Stimulated activated CD8-positive, alpha-beta memory T cell treated with anti-CD3 and anti-CD28 coated beads, Interleukin-4, amount 100 ng/mL, for 1 hour (primary cell): ENCODE measurements at places on chromosomes 7 and 10.

DNA sequence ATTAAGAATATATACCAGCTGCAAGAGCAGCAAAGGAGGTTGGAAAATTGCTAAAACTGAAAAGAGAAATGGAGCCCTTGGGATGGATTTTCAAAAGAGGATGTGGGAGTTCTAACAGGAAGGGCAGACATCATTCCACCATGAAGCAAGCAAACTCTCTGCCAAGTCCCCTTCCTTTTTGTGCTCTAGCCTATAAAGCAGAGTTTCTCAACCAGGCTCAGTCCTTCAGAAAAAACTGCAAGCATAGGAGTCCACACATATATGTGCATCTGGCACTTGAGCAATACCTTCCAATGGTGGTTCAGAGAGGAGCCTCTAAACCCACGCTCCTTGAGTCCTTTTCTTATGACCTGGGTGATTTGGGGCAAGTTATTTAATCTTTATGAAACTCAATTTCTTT, 98.6 kb upstream of the MKX start:
- no peak for DNase-seq

DNA sequence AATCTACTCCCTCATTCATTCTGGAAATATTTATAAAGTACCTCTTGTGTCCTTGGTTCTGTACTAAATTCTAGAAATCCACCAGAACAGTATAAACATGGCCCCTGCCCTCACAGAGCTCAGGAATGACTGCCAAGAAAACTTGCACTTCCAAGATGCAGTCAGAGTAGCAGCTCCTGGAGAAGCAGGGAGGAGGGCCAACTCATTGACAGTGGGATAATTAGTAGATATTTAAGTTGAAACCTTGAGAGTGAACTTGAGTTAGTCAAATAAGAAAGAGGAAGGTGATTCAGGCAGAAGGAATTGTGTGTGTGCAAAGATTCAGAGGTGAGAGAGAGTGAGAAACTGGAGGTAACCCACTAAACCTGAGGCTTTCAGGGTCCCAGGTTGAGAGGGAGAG, 182.2 kb upstream of the INHBA start:
- no peak for DNase-seq

DNA sequence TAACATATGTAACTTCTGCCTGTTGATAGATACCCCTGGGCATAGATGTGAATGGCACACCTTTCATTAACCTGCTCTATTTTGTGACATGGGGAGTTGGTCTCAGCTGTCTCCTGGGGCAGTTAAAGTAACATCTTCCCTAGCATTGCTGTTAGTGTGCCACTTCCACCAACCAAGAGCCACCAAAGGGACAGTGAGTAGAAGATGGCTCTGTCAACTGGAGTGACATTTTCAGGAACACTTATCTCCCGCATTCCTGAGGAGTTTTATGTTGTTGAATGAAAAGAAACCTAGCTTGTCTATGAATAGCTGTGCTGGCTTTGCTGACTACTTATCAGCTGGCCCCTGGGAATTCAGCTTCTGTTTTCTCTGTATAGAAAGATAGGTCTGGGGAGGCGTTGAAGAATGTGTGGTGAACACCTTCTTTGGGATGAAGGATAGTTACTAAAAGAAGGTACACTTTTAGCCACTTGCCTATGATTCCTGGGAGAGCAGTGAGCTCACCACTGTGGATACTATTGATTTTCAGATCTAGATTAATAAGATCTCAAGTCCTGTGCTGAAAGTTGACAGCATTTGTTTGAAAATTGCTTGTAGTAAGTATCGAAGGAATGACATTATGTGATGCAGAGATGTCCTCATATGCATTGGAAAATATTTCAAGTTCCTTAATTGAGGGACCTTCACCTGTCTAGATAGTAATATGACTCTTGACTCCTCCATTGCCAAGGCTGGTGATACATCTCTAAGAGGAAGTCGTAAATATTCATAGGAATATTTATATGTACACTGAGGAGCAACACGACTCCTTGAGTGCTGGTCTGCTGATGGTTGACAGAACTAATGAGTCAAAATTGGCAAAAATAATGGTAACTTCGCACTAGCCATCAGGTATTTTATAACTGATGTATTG, 7.6 kb downstream of the STARD3NL start:
- no peak for DNase-seq

- DNase-seq = no peak
Observed at GRCh38 chr10:98293550-98294269, 25.7 kb upstream of the LOXL4 start.

GRCh38 chr7:22332461-22332870, 24.5 kb downstream of the RAPGEF5 start:
- DNase-seq = no peak

- no peak for DNase-seq
Observed at GRCh38 chr10:22560096-22560912, 154.1 kb downstream of the PIP4K2A start.

GRCh38 chr7:105799677-105800076, 76.7 kb downstream of the ATXN7L1 start:
- no peak for DNase-seq

GRCh38 chr10:120749072-120749471, 102.1 kb upstream of the WDR11 start:
- DNase-seq = no peak

DNA sequence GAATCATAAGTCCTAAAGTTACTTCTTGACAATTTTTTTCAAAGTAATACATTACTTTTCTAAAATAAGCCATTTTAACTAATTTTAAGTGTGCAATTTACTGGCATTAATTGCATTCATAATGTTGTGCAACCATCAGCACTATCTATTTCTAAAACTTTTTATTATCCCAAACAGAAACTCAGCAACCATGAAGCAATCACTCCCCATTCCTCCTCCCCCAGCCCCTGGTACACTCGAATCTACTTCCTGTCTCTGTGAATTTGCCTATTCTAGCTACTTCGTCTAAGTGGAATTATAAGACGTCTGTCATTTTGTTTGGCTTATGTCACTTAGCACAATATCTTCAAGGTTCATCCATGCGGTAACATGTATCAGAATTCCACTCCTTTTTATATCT, 84.9 kb downstream of the MKX start:
- DNase-seq = no peak

- DNase-seq = no peak
Observed at GRCh38 chr7:134016223-134016941, 110.8 kb upstream of the LRGUK start.

DNA sequence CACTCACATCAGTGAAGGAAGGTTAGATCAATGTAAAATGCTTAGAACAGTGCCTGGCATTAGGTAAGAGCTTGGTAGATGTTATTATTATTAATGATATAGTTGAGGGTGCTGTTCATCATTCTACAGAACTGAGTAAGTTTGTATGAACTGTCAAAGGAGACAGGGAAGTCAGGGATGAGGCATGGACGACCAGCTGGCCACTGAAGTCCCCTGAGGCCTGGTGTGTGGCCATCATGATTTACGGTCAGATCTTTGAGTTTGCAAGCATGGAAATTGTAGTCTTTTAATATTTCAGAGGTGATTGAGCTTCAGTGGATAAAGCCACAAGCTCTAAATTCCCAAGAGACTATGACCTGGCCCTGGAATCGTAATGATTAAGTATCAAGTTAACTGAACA, 6.9 kb downstream of the ARMC3 start:
- DNase-seq = no peak

- DNase-seq = no peak
Observed at GRCh38 chr10:16853201-16853600, 36.0 kb upstream of the RSU1 start.

GRCh38 chr10:116067825-116068224, 205.2 kb downstream of the GFRA1 start:
- DNase-seq = no peak

- no peak for DNase-seq
Observed at GRCh38 chr10:113557424-113557862, 4.6 kb downstream of the HABP2 start.

DNA sequence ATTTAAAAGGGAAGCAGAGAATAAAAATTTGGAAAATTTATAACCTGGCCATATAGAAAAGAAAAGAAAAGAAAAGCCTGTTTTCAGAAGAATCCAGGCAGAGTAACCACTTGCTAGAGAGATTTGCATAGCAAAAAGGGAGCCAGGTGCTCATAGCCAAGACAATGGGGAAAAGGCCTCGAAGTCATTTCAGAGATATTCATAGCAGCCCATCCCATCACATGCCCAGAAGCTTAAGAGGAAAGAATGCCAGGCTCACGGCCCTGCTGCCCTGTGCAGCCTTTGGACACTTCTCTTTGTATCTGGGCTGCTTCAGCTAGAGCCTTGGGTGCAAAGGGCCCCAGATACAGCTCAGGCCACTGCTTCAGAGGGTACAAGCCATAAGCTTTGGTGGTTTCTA, 159.8 kb downstream of the CCDC7 start:
- DNase-seq = no peak

GRCh38 chr10:100007231-100008141, 2.3 kb downstream of the DNMBP start:
- DNase-seq = no peak

GRCh38 chr7:100432621-100433275, 3.1 kb downstream of the MEPCE start:
- DNase-seq = no peak

- no peak for DNase-seq
Observed at GRCh38 chr7:40211276-40212003, 76.6 kb downstream of the SUGCT start.

DNA sequence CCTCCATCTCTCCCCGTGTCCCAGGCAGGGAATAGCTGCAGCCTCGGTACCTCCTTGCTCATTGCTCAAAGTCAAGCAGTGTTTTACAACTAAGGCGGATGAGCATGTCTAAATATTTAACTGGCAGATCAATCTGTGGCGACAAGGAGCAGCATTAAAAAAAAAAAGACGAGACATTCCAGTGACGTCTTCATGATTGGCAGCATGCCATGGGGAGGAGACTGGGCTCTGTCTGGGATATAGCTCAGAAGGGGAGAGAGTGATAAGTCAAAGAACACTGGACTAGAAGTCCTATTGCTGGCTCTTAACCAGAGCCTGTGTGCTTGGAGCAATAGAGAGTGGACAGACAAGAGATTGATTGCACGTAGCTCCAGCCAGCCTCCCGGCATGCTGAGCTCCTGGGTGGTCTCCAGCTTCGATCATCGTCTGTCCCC, 287.5 kb upstream of the PODXL start:
- DNase-seq = no peak

- no peak for DNase-seq
Observed at GRCh38 chr7:79868010-79868409, 266.6 kb upstream of the GNAI1 start.

GRCh38 chr7:128939075-128939860, 1.5 kb downstream of the IRF5 start:
- no peak for DNase-seq

DNA sequence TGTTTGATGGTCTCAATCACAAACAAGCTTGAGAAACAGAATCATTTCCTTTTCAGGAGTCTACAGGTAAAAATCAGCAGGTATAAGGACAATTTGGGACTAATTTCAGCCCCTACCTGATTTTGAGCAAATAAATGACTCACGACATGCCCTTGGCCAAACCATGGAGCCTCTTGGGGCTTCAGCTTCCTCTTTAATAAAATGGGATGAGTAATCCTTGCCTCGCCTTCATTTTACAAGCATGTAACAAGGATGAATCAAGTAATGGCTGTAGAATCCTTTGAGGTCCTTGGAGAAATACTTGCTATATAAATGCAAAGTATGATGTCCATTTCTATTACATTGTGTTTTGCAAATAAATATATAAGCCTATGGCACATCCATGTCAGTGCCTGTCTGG, 212.8 kb upstream of the PODXL start:
- no peak for DNase-seq

GRCh38 chr10:63671317-63671937, 150.2 kb downstream of the REEP3 start:
- no peak for DNase-seq

DNA sequence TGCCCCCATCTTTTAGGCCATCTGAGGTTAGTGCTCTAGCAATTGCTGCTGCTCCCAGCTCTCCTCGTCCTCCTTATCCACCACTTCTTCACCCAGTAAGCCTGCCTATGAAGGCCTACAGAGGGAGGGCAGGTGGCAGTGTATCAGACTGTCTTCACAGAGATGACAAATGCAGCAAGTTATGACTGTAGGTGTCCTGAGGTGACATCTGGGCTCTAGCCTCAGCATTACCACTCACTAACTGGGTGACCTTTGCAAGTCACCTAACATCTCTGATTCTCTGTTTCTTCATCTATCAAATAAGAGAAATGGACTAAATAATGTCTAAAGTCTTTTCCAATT, 151.6 kb downstream of the NOC3L start:
- no peak for DNase-seq

DNA sequence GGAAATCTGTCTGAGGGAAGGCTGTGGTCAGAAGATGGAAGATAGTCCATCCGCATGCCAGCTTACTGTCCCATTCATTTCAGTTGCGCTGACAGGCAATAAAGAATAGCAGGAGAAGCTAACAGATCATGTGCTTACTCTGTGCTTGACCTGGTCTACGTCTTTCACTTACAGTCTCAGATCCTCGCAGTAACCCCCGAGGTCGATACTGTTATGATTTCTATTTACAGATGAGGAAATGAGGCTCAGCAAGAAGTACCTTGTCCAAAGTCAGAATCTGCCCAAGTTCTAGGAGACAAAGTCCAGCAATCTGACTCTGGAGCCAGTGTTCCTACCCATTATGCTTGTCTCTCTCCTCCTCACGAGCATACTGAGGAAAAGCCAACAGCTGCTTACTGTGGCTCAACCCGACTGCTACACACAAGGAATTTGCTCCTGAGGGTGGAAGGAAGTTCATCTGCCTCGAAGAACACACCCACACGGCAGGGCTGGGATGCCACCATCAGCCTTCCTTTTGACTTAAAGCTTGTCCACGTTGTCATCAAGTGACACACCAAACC, 74.2 kb downstream of the MINPP1 start:
- no peak for DNase-seq

DNA sequence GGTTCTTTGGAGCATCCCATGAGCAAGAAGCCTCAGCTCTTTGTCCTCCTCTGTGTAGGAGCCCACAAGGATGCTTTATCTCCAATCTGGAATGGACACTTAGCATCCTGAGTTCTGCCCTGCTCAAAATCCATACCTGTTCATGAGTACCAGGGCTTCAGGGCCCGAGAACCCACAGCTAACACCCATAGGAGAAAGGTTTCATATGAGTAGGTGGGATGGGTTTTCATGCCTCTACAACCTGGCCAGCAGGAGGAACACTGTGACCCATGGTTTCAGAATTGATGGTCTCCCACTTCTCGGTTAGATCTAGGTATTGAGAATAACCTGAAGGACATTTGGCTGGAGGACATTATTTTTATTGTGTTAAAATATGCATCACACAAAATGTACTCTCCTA, 57.8 kb downstream of the TBXAS1 start:
- DNase-seq = no peak

DNA sequence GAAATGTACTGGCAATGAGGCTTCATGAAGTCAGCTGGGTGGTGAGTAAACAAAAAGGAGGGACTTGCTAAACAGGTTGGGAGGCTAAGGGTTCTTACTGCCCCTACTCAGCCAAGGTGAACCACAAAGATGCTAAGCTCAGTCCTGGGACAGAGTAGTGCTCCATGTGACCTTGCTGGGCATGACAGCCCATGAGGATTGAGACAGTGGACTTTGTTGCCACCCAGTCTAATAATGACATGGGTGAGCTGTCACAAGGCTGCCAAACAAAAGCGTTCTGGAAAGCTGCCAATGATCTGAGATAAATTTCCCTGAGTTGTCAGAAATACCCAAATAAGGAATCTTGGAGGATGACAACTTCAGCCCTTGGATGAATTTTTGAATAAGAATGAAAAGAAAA, 75.2 kb downstream of the CLEC2L start:
- no peak for DNase-seq
